ENCODE measurements at places on chromosomes 11 and 22. TPM values are rescaled to one million over a fixed set of nuclear protein-coding genes. Genes with fewer than 3 reads are reported as not detected.

GRCh38 chr11:22774716-22775115 is 54.9 kb downstream of the SVIP start:
- H3K27ac ChIP-seq: no peak overlapping the region

GRCh38 chr22:37526376-37526775 is 7.2 kb upstream of the CARD10 start:
- no peak overlapping the region for H3K27ac ChIP-seq
- no peaks in the 10 kb centered on the region for H3K4me1 ChIP-seq
- no peaks in the 10 kb centered on the region for H3K27me3 ChIP-seq
- DNase-seq: no peak
- H3K4me3 ChIP-seq: no peak overlapping the region

Gene CYTH4
- 77.0 TPM for total RNA-seq

Gene OR10AG1
- not detected for total RNA-seq

Gene GAL3ST1
- total RNA-seq: 1.3 TPM

Measured in stomach (tissue), 19 donors.